ENCODE measurements at places on chromosomes 1 and 21. TPM values are rescaled to one million over a fixed set of nuclear protein-coding genes. Genes with fewer than 3 reads are reported as not detected.

Gene AADACL3
- total RNA-seq: not detected

Gene SNX7
- 34.0 TPM for total RNA-seq

Gene HDAC1
- total RNA-seq: 54.9 TPM

Gene CRTC2
- 30.9 TPM for total RNA-seq

Gene PDZK1IP1
- total RNA-seq: not detected

Gene PALMD
- 16.5 TPM for total RNA-seq

- no peak for DNase-seq
These were observed 788 bp upstream of the EDEM3 start for GRCh38 chr1:184755226-184756065.

DNA sequence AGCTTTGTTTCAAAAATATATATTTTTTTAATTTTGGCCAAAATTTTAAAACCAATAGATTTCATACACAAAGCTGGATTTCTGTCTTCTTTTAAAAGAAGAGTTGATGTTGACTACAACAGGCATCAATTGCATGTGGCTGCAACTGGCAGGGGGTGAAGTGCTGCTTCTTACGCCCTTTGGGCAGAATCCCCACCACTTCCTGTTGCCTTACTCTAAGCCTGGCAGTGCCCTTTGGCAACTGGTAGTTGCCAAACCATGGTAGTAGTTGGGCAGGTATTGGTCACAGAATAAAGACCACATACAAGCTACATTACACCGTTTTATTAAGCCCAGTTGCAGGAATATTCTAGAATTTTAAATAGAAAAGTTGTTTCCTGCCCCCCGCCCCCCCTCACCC, 17.0 kb downstream of the LAMC2 start:
- no peak for DNase-seq

GRCh38 chr1:83799594-83799993, 199.3 kb downstream of the TTLL7 start:
- DNase-seq: no peak

- no peak for DNase-seq
These were observed 91.7 kb upstream of the PGBD5 start for GRCh38 chr1:230517786-230518185.

DNA sequence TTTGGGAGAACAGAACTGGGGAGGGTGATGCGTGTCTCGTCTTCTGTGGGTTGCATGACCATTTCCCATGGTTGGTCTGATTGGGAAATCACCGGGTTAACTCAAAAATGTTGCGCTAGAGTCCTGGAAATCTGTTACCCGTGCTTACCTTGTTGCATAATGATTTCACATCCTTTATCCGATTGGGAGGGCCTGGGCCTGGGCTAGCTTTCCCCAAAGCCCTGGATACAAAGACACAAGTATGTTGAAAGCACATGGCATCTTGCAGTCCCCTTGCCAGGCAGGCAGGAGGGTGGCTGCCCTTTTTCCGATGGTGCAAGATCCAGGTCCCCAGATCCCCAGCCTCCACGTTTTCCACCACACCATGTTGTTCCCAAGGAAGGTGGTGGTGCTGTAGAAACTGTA, 582 bp downstream of the TRPM2 start:
- no peak for DNase-seq

DNA sequence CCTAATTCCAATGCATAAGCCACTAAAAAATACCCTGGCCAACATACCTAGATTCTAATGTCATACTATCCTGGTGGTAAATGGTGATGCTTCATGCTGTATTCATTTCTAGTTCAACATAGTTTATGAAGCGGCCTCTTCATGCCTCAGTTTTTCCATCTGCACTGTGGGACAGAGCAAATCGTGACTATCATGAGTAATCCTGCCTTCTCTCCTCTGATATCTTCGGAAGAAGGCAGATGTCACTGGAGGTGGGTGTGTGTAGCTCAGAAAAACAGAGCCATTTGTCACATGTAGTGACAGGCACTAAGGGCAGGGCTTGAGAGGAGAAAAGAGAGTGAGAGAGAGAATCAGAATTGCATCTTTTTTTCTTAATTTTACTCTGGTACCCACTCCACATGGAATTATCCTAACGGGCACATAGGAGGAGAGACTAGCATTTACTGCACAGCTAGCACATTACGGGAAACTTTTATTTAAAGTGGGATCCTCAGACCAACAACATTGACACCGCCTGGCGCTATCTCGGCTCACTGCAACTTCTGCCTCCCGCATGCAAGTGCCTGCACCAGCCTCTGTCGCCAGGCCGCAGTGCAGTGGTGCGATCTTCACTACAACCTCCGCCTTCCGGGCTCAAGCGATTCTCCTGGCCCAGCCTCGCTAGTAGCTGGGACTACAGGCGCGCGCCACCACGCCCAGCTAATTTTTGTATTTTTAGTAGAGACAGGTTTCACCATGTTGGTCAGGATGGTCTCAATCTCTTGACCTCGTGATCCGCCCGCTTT, 78.4 kb upstream of the KCNA3 start:
- no peak for DNase-seq

DNA sequence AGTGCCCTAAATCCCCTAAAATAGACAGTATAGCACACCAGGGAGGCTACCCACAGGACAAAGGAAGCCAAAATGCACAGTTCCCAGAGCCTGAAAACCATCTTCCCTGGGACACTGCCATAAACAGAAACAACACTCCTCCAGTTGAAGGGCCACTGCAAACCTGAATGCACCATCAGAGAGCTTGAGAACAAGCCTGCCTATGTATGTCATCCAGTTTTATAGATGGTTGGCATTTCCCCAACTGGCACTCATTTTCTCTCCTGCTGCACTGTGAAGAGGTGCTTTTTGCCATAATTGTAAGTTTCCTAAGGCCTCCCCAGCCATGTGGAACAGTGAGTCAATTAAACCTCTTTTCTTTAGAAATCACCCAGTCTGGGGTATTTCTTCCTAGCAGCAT, 169.0 kb downstream of the AGBL4 start:
- no peak for DNase-seq

GRCh38 chr1:92399076-92399475, 87.6 kb downstream of the GFI1 start:
- DNase-seq: no peak

DNA sequence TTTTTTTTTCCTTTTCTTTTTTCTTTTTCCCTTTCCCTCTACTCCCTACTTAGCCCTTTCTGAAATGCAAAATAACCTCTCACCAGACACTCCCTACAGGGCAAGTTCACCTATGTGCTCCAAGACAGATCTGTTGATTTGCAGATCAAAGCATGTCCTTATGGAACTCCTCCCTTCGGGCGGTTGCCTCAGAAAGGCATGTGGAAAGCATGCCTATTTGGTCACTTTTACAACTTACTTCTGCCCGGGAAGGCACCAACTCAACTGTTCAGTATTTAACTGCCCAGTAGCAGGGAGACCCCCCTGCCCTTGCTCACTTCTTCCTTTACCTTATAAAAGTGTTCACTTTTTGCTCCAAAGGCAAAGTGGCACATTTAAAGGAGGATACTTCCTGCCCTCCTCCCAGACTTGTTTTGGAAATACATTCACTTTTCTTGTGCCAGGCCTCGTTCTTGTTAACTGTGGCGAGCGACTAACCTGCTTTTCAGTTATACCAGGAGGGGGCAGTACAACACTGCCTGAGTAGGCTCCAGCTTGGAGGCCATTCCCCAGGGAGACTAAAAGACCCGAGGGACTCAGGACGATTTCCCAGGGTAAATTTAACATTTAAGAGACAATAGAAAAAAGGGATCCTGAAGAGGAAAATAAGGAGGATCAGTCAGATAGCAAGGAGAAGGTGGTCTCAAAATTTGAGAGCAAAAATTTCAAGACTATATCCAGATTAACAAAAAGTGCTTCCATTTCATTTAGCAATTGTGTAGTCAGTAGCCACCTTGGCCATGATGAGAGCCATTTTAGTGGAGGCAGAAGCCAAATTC, 12.3 kb upstream of the SLAMF7 start:
- no peak for DNase-seq

- DNase-seq: no peak
These were observed 7.5 kb downstream of the RNF223 start for GRCh38 chr1:1066403-1067283.

DNA sequence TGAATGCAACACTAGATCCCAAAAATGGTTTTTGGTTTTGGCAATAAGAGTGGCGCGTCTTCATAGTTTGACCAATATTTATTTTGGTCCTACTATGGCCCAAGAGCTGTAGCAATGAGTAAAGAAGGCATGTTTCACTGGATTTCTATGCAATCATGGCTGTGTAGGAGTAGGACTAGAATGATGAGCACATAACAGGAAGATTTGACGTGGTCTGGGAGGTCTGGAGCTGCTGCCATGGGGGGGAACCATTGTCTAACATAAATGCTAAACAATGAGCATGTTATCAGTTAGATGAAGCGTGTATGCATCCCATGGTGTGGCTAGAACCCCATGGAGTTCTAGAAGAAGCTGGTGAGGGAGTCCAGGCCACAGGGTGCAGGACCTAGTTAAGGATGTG, 38.3 kb downstream of the OLIG1 start:
- no peak for DNase-seq

- DNase-seq: no peak
These were observed 2.0 kb downstream of the ZMYM6 start for GRCh38 chr1:35029761-35030160.

DNA sequence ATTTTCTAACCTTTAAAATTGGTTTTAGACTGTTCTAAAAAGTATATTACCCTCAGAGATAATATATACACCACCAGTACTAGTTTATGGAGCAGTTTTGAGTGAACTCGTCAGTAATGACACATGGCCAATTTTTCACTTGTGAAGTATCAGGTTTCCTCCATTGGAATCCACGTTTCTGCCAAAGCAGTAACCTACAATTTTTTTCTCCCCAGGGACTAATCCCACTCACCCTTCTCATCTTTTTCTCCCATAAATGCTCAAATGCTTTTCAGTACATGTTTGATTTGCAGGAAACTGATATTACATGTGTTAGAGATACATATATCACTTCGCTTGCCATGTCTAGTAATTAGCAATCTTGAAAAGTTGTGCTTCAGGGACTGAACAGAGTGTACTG, 94.1 kb downstream of the COL24A1 start:
- DNase-seq: no peak
